Muscle of back (tissue), 13 donors: ENCODE measurements at places on chromosomes 7 and 10. TPM values are rescaled to one million over a fixed set of nuclear protein-coding genes. Genes with fewer than 3 reads are reported as not detected.

GRCh38 chr10:3442451-3442990 lies 269.9 kb upstream of the PITRM1 start:
- DNase-seq: no peak

DNA sequence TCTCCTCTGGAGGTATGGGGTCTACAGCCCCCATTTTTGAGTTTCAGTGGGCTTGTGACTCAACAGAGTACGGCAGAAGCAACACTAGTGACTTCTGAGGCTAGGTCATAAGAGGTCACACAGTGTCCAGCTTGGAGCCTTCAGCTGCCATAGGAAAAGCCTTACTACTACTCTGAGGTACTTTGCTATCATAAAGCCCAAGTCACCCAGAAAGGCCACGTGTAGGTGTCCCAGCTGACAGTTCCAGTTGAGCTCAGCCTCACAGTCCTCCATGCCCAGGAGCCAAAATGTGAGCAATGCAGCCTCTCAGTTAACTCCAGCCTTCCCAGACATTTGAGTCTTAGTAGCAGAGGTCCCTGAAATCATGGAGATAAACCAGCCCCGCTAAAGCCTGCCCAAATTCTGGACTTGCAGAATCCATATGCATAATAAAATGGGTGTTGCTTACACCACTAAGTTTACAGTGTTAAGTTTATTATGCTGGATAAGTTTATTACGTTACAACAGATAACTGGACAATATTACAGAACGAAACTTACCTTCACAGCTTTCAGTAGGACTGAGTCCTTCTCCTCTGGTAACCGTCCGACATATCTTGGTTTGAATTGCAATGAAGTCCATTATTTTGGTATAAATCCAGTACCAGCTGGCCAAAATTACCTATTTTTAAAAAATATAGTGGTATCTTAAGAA lies 181.1 kb downstream of the AVL9 start:
- no peak for DNase-seq

Gene OPN4
- 1.6 TPM for polyA plus RNA-seq

Gene FLNC
- 328 TPM for polyA plus RNA-seq

Gene TRDMT1
- 7.9 TPM for polyA plus RNA-seq
